A549 treated with ZK216348 at 1 μM for 4 hours (cell line): ENCODE measurements at places on chromosomes 12 and 14. TPM values are rescaled to one million over a fixed set of nuclear protein-coding genes. Genes with fewer than 3 reads are reported as not detected.

The IL23A gene
- 0.31 to 0.70 TPM (median 0.46 TPM) in 5 replicates for total RNA-seq

The RHEBL1 gene
- 2.8 to 4.8 TPM (median 4.3 TPM) in 5 replicates for total RNA-seq

The MTHFD1 gene
- 105 to 121 TPM (median 116 TPM) in 5 replicates for total RNA-seq

The SLC15A4 gene
- total RNA-seq, result 17.5 to 28.4 TPM (median 25.2 TPM) in 5 replicates

The NELL2 gene
- not detected in 5 replicates for total RNA-seq
